ENCODE measurements at places on chromosomes 7 and 10. TPM values are rescaled to one million over a fixed set of nuclear protein-coding genes. Genes with fewer than 3 reads are reported as not detected.

The RET gene
- 0.36 TPM for total RNA-seq

DNA sequence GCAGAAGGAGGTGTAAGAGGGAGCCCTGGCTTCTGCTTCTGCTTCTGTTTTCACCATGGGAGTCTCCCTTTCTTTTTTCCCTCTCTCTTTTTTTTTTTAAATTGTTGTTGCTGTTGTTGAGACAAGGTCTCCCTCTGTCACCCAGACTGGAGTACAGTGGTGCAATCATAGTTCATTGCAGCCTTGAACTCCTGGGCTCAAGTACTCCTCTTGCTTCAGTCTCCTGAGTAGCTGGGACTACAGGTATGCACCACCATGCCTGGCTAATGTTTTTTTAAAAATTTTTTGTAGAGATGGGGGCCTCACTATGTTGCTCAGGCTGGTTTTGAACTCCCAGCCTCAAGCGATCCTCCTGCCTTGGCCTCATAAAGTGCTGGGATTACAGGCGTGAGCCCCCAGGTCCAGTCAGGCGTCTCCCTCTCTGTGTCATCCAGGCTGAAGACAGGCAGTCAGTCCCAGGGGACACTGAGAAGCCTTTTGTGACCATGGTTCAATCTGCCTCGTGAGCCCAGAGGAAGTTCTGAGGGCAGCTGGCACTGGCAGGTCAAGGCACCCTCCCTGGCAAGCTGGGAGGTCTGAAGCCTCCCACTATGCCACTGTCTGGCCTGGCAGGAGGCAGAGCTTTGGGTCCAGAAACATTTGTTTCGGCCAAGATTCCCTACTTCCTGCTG lies 33.6 kb upstream of the NPFFR1 start:
- H3K4me3 ChIP-seq, result no peak overlapping the region
- no peaks in the 10 kb centered on the region for H3K27me3 ChIP-seq
- DNase-seq, result no peak
- no peaks in the 10 kb centered on the region for H3K36me3 ChIP-seq
- no peak overlapping the region for H3K27ac ChIP-seq
- H3K4me1 ChIP-seq, result no peaks in the 10 kb centered on the region

DNA sequence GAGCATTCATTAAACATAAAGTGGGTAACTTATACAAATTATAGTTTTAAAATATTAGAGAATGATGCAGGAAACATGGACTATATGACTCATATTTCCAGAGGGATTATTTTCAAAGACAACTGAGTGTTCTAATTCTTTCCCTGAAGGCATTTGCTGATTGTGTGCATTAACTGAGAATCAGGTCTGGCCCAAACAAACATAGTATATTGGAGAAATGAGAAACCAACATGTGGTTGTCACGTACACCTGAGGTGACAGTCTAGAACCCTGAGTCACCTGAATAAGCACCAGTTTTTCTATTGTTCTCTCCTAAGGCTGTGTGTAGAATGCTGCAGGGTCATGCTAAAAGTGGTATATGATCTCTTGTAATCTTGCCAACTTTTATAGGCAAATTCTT lies 1125.7 kb downstream of the XPNPEP1 start:
- no peaks in the 10 kb centered on the region for H3K27me3 ChIP-seq
- no peak for DNase-seq
- no peak overlapping the region for H3K4me3 ChIP-seq

DNA sequence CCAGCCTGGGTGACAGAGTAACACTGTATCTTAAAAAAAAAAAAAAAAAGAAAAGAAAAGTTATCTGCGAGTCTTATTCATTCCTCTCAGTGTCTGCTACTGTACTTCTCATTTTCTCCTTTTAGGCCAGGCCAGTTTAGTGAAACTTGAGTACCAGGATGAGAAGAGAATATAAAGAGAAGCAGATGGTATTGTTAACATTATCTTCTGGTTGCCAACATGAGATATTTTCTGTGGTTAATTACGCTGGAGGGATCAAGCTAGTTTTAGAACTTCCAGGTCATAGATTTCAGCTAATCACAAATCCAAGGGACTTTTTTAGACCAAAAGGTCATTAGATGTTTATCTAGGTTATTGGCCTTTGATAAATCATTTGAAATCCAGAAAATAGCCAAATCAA lies 252.6 kb upstream of the SMIM30 start:
- H3K4me1 ChIP-seq, result no peaks in the 10 kb centered on the region
- no peaks in the 10 kb centered on the region for H3K36me3 ChIP-seq
- no peak overlapping the region for H3K27ac ChIP-seq
- no peak overlapping the region for H3K4me3 ChIP-seq
- no peak for DNase-seq
- peaks cover 4% of the 10 kb centered on the region for H3K27me3 ChIP-seq

Measured in activated naive CD4-positive, alpha-beta T cell treated with anti-CD3 and anti-CD28 coated beads for 36 hours (primary cell).